CD4-positive, CD25-positive, alpha-beta regulatory T cell (primary cell): ENCODE measurements at places on chromosomes 3 and 15.

GRCh38 chr3:128590948-128591347 is 59.7 kb downstream of the RPN1 start:
- no peak for DNase-seq

GRCh38 chr3:171936191-171936841 is 93.2 kb downstream of the TMEM212 start:
- no peak for DNase-seq

GRCh38 chr3:33194303-33194702 is 24.3 kb downstream of the SUSD5 start:
- DNase-seq: no peak

DNA sequence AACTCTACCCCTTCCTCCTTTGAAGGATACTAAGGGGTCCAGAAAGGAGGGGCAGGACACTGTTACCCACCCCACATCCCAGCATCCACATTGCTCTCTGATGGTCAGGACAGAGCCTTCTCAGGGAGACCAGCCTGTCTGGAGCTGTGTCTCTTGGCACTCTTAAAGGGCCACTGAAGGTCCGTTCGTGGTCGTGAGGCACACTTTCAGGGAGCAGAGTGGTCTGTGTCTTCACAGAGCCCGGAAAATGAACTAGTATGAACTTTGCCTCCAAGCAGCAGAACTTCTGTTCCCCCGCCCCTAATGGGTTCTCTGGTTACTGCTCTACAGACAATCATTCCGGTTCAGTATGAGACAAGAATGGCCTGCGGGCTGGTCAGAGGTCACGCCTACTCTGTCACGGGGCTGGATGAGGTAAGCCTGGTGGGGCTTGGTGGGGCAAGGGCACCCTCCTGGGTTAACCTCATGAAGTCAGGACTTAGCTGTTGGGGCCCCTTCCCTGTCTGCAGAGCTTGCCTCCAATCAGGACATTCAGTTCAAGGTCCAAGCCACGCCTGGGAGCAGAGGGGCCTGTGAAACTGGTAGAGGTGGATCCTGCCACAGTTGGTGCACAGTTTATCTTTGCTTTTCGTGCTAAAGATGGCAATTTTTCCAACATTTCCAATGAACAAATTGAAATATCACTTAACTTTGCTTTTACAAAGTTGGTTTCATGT is 33.2 kb downstream of the CAPN3 start:
- DNase-seq: no peak

DNA sequence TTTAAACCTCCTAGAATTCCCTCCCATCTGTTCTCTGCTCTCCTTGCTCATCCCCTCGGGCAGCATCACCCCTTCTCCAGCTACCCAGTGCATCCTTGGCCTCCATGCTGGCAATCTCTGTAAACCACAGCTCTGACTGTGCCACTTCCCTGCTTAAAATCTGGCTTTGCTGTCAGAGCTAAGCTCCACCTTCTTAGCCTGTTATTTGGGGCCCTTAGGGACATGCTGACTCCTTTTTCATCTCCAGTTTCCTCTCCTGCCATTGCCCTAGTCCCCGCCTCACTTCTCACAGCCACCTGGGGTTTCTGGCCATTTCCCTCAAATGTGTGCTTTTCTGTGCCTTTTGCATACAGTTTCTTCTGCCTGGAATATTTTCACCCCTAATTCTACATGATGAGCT is 5.7 kb downstream of the SLC6A20 start:
- DNase-seq: no peak

DNA sequence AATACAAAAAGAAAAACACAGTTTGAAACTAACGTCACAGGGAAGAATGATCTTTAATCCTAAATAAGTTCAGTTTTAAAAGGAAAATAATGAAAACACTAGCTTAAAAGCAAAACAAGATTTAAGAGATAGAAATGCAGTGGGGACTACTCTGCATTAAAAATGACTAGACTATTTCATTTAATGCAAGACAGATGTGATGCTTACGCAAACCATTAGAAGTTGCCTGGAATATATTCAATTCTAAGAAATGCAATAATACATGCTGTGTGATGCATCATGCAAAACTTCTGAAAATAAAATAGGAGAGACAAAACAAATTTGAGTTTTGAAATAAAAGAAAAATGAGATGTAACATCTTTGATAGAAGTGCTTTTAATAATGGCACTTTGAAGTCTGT is 97.6 kb upstream of the STRIT1 start:
- no peak for DNase-seq
